ENCODE measurements at places on chromosomes 4 and X.

- no peak for DNase-seq
Observed at GRCh38 chr4:98688411-98689290, 30.2 kb upstream of the TSPAN5 start.

- DNase-seq, result no peak
Observed at GRCh38 chr4:155632310-155632840, 34.3 kb upstream of the GUCY1A1 start.

GRCh38 chrX:17375637-17376430 lies 834 bp downstream of the NHS start:
- no peak for DNase-seq

DNA sequence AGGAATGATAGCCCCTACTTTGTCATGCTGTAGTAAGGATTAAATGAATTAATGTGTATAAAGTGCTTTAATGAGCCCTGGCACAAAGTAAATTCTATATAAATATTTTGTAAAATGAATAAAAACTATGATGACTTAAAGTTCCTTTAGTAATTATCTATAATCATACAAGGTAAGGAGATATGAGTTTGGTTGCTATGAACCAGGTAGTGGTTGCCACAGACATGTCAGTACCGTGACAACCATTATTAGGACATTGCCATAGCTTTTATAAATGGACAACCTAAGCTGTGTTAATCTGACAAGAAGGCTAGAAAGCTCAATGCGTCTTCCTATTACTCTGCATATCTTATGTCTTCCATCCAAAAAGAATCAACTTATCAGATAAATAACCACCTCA lies at the start of gene ARL13A:
TSS of gene ARL13A (plus strand) at position 301 of the 400 bp plus-strand sequence. CDS start 3,982 bp downstream, outside the sequence.
- DNase-seq, result no peak

DNA sequence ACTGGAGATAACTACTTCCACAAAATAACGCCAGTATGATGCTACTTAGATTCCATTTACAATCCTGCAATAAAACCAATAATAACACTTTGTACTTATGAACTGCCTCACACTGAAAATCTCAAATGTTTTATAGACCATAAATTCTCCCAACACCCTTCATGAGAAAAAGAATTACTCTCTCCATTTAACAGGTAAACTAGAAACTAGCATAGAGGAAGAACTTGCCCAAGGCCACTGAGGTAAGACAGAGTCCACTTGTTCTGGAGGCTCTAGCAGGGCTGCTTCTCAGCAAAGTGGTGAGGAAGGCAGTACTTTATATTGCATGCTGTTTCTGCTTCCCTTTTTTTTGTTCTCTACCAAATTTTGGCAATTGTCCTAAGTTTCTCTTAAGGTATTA lies 11.5 kb upstream of the BMP3 start:
- no peak for DNase-seq

- DNase-seq, result no peak
Observed at GRCh38 chr4:169744601-169745000, 13.1 kb downstream of the HPF1 start.

GRCh38 chrX:72308566-72309296 lies 3.0 kb upstream of the CITED1 start:
- no peak for DNase-seq

GRCh38 chrX:54213603-54214002 lies 30.5 kb upstream of the FAM120C start:
- no peak for DNase-seq

All from T follicular helper cell (primary cell).